GM12892 (cell line): ENCODE measurements at places on chromosomes 13 and 19.

GRCh38 chr19:6062274-6062673 is 48.0 kb downstream of the RFX2 start:
- DNase-seq: no peak

DNA sequence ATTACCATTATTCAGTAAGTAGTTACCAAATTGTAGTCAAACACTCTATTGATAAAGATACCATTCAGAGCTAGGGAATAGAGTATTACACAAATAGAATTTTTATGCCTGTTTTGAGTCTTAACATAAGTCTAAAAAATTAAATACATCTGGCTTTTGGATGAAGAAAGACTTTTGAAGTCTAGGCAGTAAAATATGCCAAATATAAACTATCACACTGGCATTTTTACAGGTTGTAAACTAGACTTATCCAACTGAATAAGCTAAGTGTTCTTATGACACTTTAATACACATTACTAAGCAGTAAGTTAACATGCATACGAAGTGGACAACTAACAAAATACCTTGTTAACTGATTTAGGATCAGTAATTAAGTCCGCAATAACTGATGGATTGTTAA is 108.9 kb downstream of the MAB21L1 start:
- DNase-seq: no peak

DNA sequence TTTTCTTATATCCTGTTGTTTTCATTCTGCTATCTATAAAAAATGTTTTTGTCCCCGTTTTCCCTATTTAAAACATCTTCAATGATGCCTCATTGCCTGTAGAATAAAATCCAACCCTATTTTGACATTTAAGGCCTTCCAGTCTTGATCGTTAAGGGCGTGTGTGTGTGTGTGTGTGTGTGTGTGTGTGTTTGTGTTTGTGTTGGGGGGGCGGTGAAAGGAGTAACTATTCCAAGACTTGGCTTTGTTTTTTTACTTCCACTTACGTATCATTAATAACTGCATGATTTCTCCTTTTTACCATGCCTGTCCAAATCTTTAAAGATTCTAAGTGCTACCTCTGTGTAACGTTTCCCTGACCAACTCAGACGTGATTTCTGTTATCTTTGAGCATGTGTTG is 784 bp downstream of the PIBF1 start:
- no peak for DNase-seq

GRCh38 chr13:63455938-63456337 is 2040.3 kb upstream of the PCDH20 start:
- DNase-seq: no peak

GRCh38 chr19:10388957-10389356 is 8.6 kb upstream of the TYK2 start:
- DNase-seq: no peak

DNA sequence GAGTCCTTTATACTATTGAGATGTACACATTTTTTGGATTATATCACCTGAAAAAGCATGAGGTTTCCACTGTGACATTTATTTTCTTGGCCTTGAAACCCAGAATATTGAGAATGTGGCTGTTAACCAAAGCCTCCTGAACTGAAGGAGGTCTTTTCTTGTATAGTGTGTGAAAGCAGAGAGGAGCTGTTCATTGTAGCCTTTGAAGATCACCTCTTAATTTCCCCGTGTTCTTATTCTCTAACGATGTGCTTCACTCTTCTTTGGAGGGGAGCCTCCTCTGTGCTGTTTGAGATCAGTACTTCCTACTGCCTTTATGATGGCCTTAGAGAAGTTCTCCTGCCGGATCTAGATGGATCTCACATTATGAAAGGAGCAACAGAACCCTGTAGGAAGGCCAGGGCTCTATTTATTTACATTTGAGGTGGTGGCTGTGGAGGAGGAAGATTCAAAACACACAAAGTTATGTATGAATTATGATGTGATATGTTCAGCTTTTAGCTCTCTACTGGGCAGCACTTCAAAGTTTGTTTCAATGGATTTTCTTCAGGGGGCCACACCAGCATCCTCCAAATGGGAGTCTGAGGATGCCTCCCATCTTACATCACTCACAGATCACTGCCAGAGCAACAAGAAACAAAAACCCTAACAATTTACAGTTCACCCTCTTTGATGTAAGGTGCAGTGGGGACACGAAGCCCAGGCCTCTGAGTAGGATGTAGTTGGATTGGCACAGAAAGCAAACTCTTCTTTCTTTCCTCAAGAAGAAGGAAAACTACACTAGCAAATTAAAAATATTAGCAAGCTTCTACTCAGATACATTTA is 322.3 kb downstream of the DLEU7 start:
- DNase-seq: no peak

DNA sequence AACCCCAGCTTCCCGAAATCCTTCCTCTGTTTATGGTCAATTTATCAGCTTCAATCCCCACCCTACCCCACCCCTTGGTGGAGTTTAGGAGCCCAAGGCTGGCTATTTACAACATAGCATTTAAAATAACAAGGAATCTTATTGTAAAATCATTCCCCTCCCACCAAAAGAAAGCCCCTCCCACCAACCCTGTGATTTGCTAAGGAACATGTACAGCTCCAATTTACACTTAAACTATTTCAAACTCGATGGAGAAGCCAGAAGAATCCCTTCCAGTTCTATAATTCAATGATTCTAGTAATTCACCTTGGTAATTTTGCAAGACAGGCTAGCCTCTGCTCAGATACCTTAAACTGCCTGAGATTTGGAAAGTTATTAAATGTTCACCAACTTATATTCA is 3.0 kb downstream of the LATS2 start:
- DNase-seq: no peak

DNA sequence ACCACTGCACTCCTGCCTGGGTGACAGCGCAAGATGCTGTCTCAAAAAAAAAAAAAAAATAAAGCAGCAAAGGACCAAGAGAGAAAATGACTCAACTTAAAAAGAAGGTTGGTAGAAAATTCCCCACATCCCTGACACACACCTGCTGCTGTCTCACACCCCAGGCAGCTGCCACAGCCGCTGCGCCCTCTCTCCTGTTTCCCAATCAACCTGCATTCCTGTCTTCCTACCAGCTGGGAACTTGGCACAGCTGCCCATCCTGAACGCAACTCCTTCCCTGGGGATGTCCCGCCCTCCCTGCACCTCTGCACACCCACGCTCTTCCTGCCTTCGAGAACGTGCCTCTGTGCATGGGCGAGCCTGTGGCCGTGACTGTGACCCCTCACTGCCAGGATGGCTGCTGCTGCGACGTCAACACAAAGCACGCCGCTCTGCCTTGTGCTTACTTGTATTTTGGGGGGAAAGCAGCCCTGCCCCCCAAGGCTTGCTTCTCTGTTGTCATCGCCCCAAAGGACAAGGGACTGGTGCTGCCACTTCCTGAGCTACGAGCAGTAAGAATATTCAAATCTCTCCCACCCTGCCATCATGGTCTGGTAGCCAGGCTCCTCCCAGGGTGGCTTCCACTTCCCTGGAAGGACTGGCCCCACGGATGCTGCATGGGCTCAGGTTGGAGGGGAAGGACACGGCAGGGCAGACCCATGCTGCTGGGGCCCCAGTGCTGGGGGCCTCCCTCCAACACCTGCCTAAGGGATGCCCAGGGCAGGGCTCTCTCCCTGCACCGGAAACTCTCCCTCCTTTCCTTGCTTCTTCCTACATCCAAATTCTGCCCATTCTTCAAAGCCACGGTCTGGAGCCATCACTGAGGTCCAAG is 20.7 kb downstream of the SH3GL1 start:
- DNase-seq: no peak

DNA sequence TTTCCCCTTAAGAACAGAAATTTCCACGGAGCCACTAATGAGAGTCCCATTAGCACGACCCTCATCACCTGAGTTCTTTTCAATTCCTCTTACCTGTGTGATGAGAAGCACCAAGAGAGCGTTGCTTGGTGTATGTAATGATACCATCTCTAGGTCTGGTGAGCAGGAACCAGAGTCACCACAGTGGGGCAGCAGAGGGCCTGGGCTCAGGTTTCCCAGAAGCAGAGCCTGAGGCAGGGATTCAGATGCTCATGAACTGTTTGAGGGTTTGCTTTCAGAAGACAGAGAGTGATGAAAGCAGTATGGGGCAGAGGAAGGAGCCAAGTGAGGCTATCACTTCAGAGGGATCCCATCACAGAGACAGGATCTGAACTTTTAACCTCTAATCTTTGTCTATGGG is 3.1 kb upstream of the PTPRH start:
- DNase-seq: no peak

GRCh38 chr19:53461866-53462265 is 5.7 kb upstream of the ZNF813 start:
- no peak for DNase-seq

DNA sequence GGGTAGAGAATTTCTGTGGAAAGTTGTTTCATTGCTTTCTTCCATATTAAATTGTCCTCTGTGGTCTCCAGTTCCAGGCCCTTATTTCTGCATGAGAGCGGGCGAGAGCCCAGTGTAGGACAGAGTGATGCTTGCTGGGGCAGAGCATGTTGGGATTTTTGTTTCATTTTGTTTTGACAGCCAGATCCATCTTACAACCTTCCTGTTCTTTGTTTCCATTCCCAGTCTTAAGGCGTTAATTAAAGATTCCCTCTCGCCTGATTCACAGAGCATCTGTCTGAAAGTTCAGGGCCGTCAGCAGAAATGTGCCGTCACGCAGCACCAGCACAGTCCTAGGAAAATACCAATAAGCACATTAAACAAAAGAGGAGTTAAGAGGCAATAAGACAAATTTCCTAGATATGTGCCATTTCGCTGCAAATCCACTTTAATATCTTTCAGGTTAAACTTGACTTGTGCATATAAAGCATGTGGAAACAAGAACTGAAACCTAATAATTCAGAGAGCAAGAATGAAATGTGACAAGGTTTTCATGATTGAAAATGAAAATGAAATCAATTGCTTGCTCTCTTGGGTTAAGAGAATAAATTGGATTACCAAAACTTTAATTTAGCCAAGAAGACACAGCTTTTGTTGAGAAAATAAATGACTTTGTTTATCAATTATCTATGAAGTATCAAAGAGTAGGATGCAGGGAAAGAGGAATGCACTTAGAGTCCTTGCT is 210.7 kb upstream of the SLC10A2 start:
- no peak for DNase-seq
